ENCODE measurements at places on chromosomes 13 and 19.

GRCh38 chr19:3034656-3035541 lies 5.8 kb upstream of the TLE2 start:
- no peak for DNase-seq

DNA sequence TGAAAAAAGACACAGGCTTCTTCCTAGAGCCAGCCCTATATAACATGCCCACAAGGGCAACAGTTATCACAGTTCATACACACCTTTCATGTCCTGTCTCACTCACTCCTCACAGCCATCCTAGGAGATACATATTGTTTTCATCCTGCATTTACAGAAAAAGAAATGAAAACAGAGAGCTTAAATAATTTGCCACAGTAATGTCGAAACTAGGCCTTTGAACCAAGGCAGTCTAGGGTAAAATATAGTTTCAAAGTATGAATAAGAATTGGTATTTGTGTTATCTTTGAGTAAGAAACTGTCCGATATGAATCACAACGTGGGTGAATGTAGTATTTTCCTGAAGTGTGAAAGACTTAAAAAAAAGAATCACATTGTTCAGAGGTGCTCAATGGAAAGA lies 26.8 kb downstream of the CLDN10 start:
- DNase-seq, result no peak

- DNase-seq, result no peak
These were observed 490.0 kb downstream of the GPC6 start for GRCh38 chr13:93716623-93717022.

DNA sequence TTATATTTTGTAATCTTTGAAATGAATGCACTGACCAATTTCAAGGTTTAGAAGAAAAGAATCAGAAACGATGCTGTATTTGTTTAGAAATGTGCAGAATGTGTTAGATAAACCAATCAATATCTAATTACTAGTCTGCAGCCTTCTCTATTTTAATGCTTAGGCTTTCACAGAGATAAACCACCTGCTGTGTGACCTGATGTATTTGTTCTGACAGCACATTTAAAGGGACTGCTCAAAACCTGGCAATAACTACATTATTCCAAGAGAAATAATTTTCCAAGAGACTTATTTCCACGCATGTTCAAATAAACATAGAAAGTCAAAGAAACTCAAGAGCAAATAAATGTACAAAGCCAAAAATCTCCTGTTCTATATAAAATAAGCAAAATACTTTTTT lies 641.6 kb upstream of the PCDH20 start:
- no peak for DNase-seq

- no peak for DNase-seq
These were observed 5.7 kb upstream of the ZNF813 start for GRCh38 chr19:53461866-53462265.

DNA sequence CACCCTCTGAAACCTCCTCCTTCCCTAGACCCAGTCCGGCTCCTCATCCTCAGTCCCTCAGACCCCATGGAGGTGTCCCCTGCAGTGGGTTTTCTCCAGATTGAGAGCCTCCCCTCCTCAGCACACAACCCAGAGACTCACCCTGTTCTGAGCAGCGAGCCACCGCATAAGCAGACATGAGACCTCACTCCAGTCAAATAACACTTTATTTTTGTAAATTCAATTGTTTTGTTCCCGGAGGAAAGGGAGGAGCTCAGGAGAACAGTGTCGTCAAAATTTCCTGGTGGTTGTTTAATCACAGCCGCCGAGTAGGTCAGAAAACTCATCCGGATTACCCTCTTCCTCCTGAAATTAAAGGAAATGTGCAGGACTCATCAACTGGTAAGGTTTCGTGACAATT lies 57.5 kb downstream of the ERICH4 start:
- no peak for DNase-seq

GRCh38 chr19:37695144-37695899 lies 24.2 kb downstream of the ZNF607 start:
- DNase-seq, result no peak

GRCh38 chr13:40145139-40145538 lies 489.7 kb downstream of the COG6 start:
- DNase-seq, result no peak

DNA sequence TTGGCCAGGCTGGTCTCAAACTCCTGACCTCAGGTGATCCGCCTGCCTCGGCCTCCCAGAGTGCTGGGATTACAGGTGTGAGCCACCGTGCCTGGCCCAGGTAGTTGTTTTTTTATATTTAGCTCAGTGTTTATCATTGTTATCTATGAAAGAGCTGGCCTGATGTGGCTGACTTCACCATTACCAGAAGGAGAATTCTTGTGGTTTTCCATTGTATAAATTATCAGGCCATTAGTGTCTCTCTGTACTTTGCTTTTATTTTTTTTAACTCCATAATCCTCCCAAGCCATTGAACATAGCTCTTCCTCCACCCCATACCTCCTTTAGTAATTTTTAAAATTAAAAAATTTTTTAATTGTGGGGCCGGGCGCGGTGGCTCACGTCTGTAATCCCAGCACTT lies 24.2 kb downstream of the CERS4 start:
- DNase-seq, result peak; percentile 29

- no peak for DNase-seq
These were observed 4.7 kb upstream of the CD79A start for GRCh38 chr19:41872384-41872774.

- no peak for DNase-seq
These were observed 1215.7 kb upstream of the SLC10A2 start for GRCh38 chr13:104281910-104282309.

DNA sequence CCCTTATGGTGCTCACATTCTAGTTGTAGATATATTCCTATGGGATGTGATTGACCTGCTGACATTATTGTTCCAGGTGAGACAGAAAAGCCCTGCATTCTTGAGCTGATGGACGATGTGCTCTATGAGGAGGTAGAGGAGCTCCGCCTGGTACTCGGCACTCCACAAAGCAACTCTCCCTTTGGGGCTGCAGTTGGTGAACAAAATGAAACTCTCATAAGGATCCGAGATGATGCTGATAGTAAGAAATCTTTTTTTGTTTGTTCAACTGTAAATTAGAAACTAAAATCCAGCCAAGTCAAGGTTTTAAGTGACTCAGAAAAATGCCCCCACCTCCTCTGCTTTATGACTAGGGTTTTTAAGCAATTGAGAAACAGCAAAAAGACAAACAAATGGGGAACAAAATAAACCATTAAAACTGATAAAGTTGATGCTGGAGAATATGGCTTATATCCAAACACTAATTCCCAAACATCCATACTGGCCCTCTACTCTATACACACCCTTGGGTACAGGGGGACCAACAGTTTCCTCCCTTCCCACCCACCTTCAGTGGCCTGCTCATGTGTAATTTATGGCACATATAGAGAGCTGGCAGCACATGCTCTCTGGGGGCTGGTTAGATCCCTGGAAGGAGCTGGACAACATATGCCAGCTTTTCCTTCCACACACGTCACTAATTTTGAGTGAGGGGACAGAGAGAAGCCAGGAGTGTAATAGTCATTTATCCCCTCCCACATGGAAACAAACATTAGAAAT lies 139.6 kb downstream of the STOML3 start:
- no peak for DNase-seq

Data from renal cortical epithelial cell (primary cell).